Left cardiac atrium (tissue), 4 donors: ENCODE measurements at places on chromosomes 12 and 14. TPM values are rescaled to one million over a fixed set of nuclear protein-coding genes. Genes with fewer than 3 reads are reported as not detected.

DNA sequence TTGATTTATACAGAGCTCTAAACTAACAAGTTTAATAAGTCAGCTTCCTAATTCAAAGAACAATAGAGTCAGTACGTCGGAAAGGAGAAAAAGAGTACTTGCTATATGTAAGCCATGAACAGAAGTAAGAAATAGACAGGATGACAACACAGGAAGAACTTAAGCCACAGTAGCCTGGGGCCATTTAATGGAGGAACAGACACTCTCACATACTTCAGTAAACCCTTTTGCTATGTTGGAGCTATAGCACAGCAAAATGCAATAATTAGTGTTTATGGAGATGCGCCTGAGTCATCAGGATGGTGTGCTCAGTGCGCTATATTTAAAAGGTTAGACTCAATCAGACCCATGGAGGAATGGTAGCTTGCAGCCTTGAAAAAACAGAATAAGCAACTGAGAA lies 61.0 kb downstream of the SRGAP1 start:
- DNase-seq: no peak

GRCh38 chr12:70045514-70045913 lies 197.7 kb upstream of the CNOT2 start:
- no peak for DNase-seq

Gene SLCO1A2
- total RNA-seq: not detected

DNA sequence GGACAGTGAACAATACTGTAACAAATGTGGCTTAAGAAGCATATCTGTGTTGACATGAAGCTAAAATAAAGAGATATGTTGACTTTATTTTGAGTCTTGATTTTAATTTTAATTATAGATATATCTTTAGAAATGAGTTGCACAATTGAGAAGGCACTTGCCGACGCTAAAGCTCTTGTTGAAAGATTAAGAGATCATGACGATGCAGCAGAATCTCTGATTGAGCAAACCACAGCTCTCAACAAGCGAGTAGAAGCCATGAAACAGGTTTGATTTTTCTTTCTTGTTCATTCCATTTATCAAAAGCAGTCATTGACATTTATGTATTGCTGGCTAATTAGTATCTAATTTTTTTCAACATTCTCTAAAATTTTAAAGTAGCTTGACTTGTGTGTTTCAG lies 15.8 kb downstream of the FGFR1OP2 start:
- DNase-seq: no peak

- DNase-seq: no peak
Measured at GRCh38 chr12:71141378-71141926, 16.3 kb downstream of the TSPAN8 start.
